ENCODE measurements at places on chromosomes 11 and 22.

DNA sequence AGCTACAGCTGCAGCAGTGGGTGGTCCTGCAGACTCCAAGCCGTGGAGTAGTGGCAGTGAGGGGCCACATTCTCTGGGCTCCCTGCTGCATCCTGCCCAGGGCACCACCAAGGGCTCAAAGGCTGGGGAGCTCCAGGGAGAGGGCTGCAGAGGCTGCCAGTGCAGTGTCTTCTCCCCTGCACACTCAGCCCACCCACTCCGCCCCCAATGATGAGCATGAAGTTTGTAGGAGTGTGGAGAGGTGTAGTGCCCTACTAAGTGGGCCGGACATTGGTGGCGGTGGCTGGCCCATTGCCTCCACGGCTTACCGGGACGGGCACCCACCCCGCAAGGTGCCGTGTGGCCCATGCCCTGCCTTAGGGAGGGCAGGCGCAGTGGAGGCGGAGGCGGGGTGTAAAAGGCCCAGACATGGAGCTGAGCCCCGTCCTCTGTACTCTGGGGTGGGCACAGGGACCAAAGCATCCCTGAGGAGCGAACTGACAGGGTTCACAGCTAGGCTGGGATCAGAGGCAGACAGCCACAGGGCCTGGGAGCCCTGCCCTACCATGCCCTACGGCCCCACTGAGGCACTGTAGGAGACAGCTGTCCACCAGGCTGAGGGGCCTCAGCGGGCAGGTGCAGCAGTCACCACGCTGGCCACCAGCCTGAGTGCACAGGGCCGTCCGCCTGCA lies 18.9 kb downstream of the ARVCF start:
- DNase-seq, result no peak

GRCh38 chr11:12377106-12377823 lies at the start of gene PARVA:
TSS of gene PARVA (plus strand) at chr11:12377571. CDS start at chr11:12377648, 77 bp downstream.
- no peak for DNase-seq

GRCh38 chr11:126137136-126137535 lies 74.3 kb downstream of the RPUSD4 start:
- DNase-seq, result no peak

GRCh38 chr22:50175921-50176849 lies 5.7 kb downstream of the PANX2 start:
- no peak for DNase-seq

Measured in NCI-H187 (cell line).